ENCODE measurements at places on chromosomes 1 and 21. TPM values are rescaled to one million over a fixed set of nuclear protein-coding genes. Genes with fewer than 3 reads are reported as not detected.

The ERG gene
- not detected for total RNA-seq

- DNase-seq, result peak; percentile 17
- peak overlapping the region; percentile 65 for H3K4me3 ChIP-seq
- H3K4me1 ChIP-seq, result peaks cover 42% of the 10 kb centered on the region
- peak overlapping the region; percentile 78 for H3K27ac ChIP-seq
- H3K36me3 ChIP-seq, result peaks cover 9% of the 10 kb centered on the region
Measured at GRCh38 chr1:44817771-44818495, 9.6 kb downstream of the BTBD19 start.

- no peaks in the 10 kb centered on the region for H3K4me1 ChIP-seq
- no peak overlapping the region for H3K27ac ChIP-seq
- DNase-seq, result no peak
- H3K4me3 ChIP-seq, result no peak overlapping the region
- H3K27me3 ChIP-seq, result peaks cover 6% of the 10 kb centered on the region
Measured at GRCh38 chr1:233480198-233480597, 133.7 kb upstream of the KCNK1 start.

DNA sequence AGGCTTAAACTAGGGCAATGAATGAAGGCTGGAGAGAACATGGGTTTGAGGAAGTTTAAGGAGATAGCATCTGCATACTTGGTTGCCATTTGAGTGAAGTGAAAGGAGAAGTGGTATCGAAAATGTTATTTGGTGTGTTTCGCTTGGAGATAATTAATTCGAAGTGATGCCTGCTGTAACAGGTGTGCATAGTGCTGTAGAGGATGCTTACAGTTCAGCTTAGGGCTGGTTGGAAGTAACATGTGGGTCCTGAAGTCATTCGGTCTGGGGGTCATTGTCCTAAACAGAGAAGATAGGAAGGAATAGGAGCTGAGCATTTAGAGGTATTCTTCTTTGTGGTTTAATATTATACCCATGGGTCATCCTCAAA, 301 bp upstream of the NUDT17 start:
- H3K4me3 ChIP-seq, result no peak overlapping the region
- H3K36me3 ChIP-seq, result peaks cover 2% of the 10 kb centered on the region
- no peak for DNase-seq
- H3K27me3 ChIP-seq, result no peaks in the 10 kb centered on the region
- no peak overlapping the region for H3K27ac ChIP-seq
- peaks cover 6% of the 10 kb centered on the region for H3K4me1 ChIP-seq

DNA sequence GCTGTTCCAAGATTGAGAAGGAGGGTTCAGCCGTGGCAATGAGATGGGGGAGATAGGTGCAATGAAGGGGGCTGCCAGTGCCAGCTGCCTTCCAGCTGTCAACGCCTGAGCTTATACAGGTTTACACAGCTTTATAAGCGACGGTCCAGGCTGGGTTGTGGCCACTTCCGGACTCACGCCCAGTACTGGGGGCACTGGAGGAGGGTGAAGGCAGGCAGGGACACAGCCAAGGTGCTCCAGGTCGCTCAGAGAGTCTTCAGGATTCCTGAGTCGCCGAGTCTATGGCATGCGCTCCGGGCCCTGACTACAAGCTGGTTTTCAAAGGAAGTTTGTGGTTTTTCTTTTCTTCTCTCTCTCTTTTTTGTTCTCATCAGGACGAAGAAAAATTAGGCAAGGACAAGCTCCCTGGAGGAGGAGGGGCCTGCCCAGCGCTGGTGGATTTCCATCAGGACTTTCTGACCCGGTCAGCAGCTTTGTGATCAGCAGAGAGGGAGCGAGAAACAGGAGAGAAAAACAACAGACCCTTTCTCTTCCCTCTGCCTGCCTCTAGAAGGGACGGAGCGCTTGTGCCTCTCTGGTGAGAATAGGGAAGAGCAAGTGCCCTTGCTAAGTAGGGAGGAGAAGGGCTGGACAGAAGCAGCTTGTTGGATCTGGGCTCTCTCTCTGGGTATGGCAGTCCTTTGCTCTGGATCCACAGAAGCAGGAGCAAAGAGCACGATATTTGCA, at the start of gene MINDY1:
Gene MINDY1 (minus strand): TSS at position 576 of the 726 bp plus-strand sequence. CDS start 4,285 bp downstream, outside the sequence.
- peak; percentile 51 for DNase-seq
- H3K27ac ChIP-seq, result peak within 1 kb of the TSS; percentile 96
- peaks cover 3% of the 10 kb centered on the region for H3K36me3 ChIP-seq
- H3K4me1 ChIP-seq, result peaks cover 73% of the 10 kb centered on the region

DNA sequence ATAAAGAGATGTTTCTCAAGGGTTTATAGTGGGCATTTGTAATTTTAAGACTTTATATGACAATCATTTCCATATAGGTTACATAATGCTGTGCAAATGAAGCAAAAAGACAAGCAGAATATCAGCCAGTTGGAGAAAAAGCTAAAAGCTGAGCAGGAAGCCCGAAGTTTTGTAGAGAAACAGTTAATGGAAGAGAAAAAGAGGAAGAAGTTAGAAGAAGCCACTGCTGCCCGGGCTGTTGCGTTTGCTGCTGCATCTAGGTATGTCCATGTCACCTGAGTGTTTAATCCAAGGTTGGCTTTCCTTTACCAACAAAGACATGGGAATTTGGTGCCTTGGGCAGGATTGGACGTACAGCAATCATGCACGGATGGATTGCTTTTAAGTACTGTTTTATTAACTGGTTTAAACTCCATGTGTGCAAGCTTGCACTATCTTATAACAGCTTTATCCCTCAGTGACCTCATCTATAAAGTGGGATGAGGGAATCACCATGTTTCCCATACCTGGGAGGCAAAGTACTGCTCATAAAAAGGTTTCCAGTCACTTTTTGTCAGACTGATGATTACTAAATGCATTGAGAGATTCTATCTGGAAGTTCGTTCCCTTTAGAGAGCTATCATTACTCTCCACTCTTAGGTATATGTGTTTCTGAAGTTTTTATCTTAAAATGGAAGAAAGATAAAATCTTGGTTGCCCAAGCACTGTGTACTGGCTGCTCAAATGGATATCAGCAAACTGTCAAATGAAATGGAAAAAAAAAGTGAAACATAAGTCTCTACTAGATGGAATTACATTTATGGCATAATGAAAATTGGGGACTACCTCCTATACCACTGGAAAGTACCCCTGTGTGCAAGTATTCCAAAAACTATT, 55.1 kb downstream of the MACO1 start:
- no peak for DNase-seq
- H3K4me1 ChIP-seq, result peaks cover 8% of the 10 kb centered on the region
- H3K27ac ChIP-seq, result no peak overlapping the region
- H3K36me3 ChIP-seq, result peaks cover 25% of the 10 kb centered on the region
- H3K4me3 ChIP-seq, result no peak overlapping the region
- no peaks in the 10 kb centered on the region for H3K27me3 ChIP-seq

DNA sequence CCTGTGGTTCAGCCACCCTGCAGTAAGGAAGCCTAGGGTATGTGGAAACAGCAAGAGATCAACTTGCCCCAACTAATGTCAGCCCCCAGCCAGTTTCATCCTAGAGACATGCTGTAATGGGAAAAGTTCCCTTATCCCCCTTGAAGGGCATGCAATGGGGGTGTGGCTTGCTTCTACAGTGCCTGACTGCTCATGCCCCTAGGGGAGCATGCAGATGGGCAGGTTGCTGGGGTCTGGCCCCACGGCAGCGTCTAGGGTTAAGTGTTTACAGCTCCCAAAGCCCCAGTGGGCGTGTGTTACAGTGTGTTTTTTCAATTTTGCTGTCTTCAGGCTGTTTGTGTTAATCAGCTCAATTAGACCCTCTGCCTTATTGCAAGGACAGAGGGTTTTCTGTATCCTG, 1105.9 kb downstream of the AMY1C start:
- H3K27me3 ChIP-seq, result no peaks in the 10 kb centered on the region
- no peak overlapping the region for H3K4me3 ChIP-seq
- no peak for DNase-seq

DNA sequence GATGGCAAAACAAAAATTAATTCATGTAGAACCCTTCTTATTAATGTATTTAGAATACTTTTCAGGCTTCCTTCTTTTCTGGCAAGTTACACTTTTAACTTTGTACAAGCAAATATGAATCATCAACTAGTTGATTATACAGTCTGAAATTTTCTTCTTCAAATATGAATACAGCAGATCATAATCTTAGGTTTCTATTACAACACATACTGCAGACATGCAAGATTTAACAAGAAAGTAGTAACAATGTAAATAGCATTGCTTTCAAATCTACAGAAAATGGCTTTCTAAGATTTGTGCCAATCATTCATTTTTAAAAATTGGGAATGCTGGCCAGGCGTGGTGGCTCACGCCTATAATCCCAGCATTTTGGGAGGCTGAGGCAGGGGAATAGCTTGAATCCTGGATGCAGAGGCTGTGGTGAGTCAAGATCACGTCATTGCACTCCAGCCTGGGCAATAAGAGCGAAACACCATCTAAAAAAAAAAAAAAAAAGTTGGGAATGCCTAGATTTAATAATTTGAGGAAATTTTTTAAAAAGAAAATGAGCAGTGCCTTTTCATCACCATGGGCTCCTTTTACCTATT, 68.4 kb upstream of the DPYD start:
- peaks cover 9% of the 10 kb centered on the region for H3K4me1 ChIP-seq
- DNase-seq, result no peak
- no peak overlapping the region for H3K4me3 ChIP-seq
- H3K27ac ChIP-seq, result no peak overlapping the region
- no peaks in the 10 kb centered on the region for H3K36me3 ChIP-seq
- H3K27me3 ChIP-seq, result peaks cover 13% of the 10 kb centered on the region

The OR6K2 gene
- total RNA-seq, result not detected

GRCh38 chr1:115710859-115711624, 57.5 kb downstream of the CASQ2 start:
- no peak overlapping the region for H3K27ac ChIP-seq
- H3K4me3 ChIP-seq, result no peak overlapping the region
- H3K27me3 ChIP-seq, result peaks cover 8% of the 10 kb centered on the region
- no peaks in the 10 kb centered on the region for H3K4me1 ChIP-seq

DNA sequence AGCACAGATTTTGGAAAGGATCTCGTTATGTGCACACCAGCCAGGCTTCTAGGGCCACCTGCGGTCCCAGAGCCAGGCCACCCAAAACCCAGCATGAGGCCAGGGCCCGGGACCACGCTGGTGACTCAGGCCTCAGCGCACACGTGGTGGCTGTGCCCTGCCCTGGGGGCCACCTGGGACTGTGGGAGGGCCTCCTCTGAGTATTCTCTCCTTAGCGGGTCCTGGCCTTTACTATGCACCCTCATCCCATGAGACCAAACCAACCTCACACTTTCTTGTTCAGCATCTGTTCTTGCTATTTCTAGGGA, 9.9 kb downstream of the WNT9A start:
- peaks cover 3% of the 10 kb centered on the region for H3K27me3 ChIP-seq
- DNase-seq, result no peak
- no peak overlapping the region for H3K27ac ChIP-seq
- no peaks in the 10 kb centered on the region for H3K4me1 ChIP-seq
- no peak overlapping the region for H3K4me3 ChIP-seq
- no peaks in the 10 kb centered on the region for H3K36me3 ChIP-seq

GRCh38 chr1:27521336-27521831, 31.4 kb upstream of the WASF2 start:
- peak overlapping the region; percentile 98 for H3K27ac ChIP-seq
- peak overlapping the region; percentile 91 for H3K4me3 ChIP-seq
- peak; percentile 66 for DNase-seq
- H3K4me1 ChIP-seq, result peaks cover 67% of the 10 kb centered on the region

The C1orf210 gene
- not detected for total RNA-seq

Data from activated naive CD8-positive, alpha-beta T cell treated with anti-CD3 and anti-CD28 coated beads, Interleukin-2, amount 10 ng/mL, durations not matched to agents 7 days and 5 days (primary cell).